ENCODE measurements at places on chromosomes 2 and 18.

GRCh38 chr2:2142345-2142744, 188.7 kb downstream of the MYT1L start:
- no peak for DNase-seq

DNA sequence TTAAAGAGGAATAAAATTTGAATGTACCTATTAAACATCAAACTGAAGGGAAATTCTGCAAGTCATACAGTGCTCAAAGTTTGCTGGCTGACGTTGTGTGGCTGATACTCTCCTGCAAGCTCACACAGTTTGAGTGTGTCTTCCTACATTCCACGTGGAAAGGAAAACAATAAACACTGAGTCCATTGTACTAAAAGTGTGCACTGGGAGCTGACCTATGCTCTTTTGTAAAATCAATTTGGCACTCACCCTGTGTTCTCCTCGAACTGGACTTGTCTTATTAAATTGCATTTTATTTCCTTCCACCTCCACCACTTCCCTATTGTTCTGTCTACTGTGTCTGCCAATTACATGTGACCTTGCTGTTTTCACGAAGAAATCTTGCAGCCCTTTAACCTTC, 458.0 kb downstream of the CPS1 start:
- peak; percentile 4 for DNase-seq

GRCh38 chr18:48337053-48337452, 72.1 kb downstream of the ZBTB7C start:
- no peak for DNase-seq

- no peak for DNase-seq
Observed at GRCh38 chr2:22020091-22020742, 896.4 kb downstream of the TDRD15 start.

DNA sequence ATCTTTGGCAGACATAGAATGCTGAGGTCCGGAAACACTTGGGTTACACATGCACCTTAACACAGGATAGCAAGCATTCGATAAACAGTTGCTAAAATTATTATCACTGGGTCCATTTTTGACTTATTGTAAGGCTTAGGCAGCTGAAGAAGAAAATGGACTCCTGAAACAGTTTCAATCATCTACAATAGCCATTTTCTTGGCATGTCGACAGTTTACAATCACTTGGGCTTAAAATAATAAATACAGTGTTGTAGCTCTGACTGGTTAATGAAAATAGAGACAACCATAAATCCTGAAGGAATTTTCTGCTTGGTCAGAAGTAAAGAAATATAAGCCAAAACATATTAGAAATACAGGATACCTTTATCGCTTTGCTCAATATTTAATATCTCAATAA, 169.2 kb downstream of the XIRP2 start:
- DNase-seq = no peak

- no peak for DNase-seq
Observed at GRCh38 chr2:68182902-68183301, 25.2 kb downstream of the PNO1 start.

- DNase-seq = peak; percentile 25
Observed at GRCh38 chr2:11498543-11499034, 32.6 kb upstream of the E2F6 start.

DNA sequence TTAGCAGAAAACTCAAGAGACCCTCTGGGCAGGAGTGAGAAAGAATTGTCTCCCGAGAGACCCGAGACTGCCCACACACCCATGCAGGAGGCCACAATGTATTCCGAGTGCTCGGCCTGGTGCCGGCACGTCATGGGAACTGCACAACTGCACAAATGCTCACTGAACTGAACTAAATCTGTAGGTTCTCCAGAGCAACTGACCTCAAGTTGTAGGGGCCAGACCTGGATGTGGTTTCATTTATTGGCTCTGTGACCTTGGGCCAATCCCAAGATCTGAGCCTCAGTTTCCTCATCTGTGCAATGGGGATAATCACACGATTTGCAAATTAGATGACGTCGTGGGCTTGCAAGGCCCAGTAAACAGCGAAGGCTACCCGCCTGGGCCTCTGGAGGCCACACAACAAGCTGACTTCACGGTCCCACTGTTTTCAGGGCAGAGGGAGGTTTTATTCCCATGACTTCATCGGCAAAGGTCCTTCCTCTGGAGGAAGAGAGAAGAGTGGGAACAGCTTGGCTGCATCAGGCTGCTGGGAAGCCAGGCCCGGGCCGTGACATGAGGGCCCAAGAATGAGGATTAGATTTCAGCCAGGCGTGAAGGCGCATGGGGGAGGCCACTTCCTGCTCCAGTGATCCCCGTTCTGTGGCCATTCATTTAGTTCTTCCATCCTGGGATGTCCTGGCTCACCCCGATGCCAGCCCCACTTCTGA, 3.6 kb upstream of the ERFE start:
- no peak for DNase-seq

GRCh38 chr2:141362311-141362710, 768.5 kb downstream of the LRP1B start:
- DNase-seq = no peak

DNA sequence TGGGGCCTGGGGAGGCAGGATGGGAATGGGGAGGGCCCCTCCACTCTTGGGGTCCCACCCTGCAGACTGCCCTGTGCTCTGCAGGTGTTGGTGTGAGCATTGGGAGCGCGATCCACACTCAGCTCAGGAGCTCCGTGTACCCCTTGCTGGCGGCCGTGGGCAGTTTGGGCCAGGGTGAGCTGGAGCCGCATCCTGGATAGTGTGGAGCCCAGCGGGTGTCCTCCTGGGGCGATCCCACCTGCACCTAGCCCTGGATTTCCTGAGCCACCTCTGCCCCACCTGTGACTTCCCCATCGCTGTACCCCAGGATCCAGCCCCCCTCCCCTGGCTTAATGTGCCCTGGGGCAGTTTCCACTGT, 2.6 kb downstream of the PROM2 start:
- no peak for DNase-seq

DNA sequence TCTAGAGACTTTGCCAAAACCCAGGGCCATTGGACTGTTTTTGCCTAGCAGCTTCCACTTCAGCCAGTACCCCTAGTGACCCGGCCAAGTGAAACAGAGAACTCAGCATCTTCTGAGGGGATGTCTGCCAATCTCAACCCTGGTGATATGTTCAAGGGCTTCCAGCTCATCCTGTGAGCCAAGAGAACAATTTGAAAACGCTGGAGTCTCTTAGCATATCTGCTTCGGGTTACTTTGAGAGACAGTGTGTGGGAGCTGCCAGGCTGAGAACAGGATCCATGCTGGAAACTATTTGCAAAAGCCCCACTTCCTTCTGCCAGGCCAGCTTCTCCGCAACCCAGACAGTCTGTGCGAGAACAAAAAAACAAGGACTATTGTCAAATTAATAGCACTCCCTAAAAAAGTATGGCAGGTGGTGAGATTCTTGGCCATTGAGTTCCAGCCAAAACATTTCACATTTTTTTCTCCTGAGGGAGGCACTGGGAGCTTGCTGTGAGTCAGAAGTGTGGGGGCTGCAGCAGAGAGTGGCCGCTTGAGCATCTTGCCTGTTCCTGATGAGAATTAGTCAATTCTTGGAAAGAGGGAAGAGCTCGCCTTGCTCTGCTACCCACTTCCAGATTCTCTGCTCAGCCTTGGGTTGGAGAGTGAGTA, 395.6 kb upstream of the TRIB2 start:
- DNase-seq = peak; percentile 87

GRCh38 chr2:156589381-156590079, 153.4 kb downstream of the GPD2 start:
- DNase-seq = peak; percentile 24

DNA sequence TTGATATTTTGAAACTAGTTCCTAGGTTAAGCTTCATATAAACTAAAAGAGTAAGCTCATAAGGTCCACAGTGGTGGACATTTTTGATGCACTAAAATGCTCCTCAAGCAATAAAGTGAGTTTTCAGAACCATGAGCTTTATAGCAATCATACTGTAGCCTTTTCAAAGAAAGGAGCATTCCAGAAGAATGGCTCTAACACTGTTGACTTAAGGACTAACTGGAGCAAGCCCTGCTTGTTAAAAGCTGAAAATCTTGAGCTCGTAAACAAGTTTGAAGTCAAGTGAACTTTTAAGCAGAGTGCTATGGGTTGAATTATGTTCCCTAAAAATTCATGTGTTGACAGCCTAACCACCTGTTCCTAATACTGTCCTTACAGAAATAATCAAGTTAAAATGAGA, 38.0 kb downstream of the KYNU start:
- DNase-seq = no peak

DNA sequence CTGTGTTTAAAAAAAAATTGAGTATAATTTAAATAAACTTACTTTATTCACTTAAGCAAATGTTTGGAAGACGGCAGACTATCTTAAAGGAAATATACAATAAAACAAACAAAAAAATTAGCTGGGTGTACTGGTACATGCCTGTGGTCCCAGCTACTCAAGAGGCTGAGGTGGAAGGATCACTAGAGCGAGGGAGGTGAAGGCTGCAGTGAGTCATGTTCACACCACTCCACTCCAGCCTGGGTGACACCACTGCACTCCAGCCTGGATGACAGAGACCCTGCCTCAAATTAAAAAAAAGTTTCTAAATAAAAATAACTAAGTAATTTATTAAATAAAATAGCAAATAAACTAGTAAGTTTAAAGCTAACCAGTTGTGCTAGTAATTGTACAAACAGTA, 7.5 kb downstream of the PUM2 start:
- no peak for DNase-seq

GRCh38 chr2:15734674-15735483, 143.2 kb downstream of the DDX1 start:
- DNase-seq = no peak

- no peak for DNase-seq
Observed at GRCh38 chr2:212953170-212953920, 198.1 kb downstream of the IKZF2 start.

DNA sequence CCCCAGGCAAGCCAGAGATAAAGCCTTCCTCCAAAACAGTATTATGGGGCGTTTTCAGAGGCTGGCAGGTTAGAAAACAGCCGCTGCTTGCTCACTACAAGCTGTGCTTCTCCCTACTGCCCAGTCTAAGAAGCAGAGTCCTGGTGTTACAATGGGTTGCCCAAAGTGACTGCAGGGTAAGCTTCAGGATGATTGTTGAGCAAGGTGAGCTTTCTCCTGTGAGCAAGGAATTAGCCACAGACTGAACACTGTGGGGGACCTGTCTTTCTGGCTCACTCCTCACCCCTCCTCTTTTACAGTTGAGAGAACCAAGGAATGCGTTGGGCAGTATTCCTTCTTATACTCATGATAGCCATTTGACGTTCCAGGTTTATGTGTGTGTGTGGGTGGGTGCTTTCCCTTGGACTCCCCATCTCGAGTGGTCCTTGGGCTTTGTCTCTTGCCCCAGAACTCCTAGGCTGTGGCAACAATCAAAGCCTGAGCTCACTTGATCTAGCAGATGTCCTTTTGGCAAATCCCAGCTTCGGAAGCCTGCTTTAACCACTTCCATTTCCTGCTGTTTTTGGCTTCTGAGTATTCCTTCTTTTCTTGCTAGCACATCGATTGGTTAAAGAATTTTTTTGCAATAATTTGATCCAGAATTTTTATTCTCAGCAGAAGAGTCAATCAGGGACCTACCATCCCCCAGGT, 47.5 kb downstream of the KDM3A start:
- no peak for DNase-seq

DNA sequence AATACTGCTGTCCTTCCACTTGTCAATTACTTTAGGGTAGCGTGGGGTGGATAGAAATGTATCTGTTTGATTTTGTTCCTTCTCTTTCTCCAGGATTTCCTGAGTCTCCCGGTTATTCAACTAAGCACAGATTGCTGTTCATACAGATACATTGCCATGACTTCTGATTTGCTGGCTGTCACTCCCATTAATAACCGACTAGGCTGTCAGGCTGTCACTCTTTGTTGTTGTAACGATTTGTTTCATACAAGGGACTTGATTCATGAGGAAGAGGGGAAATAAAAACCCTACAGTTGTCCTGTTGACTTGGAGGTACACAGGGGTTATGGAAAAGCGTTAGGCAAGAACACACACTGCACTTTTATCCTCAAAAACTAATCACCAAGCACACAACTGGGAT, 302.7 kb upstream of the SMIM21 start:
- DNase-seq = no peak

- DNase-seq = no peak
Observed at GRCh38 chr2:38975042-38975441, 85.4 kb downstream of the ARHGEF33 start.

DNA sequence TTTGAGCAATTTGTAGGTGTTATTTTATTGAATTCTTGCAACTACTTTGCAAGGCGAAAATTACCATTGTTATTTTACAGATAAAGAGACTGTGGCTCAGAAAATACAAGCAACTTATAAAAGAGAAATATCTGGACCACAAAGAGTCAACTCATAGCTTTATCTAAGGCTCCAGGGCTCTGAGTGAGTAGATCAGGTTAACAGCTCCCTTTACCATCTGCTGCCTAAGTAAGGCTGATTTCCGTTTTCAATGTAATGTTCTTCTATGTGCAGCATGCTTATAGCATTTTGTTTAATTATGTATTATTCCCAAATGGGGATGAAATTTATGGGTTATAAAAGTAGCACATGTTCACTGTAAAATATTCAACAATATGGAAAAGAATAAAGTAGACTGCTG, 299.1 kb upstream of the TNP1 start:
- no peak for DNase-seq

DNA sequence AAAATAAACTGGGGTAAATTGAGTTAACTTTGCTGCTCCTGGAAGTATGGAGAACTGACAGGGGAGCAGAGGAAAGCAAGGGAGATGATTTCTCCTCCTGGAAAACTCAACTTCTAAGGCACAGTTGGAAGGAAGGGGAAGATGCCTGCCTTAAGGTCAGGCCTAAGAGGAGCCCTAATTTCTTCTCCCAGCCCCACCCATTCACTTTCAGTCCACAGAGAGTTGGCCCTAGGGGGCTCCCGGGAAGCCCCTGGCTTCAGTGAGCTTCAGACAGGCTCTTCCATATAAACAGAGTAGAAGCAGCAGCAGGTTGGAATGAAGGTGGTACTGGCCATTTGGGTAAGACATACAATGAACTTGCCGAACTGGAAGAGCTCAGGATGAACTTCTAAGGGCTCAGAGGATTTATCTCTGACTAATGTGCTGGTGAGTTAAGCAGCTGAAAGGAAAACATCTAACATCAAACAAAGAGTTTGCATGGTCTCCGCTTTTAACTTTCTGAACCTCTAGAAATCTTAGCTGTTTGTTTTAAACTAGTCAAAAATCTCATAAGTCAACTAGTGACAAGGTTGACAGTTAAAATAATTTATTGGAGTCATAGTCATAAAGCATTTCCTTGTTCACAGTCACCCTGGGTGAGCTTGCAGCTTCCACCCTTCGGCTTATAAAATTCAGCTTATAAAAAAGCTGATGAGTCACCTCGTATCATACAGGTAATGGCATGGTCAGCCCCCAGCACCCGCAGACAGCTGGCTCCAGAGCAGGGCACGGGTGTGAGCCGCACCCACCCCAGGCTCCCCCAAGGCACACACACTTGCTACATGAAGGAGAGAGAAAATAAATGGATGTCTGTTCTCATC, 9.8 kb downstream of the MALL start:
- DNase-seq = peak; percentile 95

DNA sequence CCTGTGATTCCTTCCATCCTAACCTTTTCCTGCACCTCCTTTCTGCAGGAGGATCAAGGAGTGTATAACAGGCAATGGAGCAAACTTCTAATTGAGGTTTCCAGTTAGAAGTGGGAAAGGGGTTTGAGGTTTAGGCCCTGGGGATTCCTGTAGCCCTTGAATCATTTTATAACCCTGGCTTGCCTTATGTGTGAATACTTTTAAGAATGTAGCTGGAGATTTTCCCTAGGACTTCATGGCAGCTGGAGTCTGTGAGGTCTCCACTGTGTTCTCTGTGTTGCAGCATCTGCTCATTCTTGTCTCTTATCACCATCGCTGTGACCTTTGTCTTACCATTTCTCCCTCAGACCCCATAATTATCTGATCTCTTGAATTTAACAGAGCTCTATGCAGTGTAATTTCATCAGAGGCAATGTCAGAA, 370.2 kb upstream of the SLC14A2 start:
- DNase-seq = no peak

Measured in urothelium cell line (cell line).